ENCODE measurements at places on chromosomes 7 and 10.

DNA sequence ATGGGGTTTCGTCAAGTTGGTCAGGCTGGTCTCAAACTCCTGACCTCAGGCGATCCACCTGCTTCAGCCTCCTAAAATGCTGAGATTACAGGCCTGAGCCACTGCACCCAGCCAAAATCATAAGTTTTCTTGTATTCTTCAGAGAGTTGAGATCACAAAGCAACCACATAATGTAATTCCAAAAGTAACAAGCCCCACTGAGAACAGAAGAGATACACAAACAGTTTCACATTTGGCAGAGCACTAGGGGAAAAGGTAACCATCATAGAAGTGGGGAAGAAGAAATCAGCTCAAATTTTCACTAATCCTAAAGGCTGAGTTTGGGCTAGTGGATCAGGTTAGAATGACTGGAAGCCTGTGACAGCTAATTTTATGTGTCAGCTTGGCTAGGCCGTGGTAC is 5.4 kb upstream of the CEP41 start:
- DNase-seq: no peak

DNA sequence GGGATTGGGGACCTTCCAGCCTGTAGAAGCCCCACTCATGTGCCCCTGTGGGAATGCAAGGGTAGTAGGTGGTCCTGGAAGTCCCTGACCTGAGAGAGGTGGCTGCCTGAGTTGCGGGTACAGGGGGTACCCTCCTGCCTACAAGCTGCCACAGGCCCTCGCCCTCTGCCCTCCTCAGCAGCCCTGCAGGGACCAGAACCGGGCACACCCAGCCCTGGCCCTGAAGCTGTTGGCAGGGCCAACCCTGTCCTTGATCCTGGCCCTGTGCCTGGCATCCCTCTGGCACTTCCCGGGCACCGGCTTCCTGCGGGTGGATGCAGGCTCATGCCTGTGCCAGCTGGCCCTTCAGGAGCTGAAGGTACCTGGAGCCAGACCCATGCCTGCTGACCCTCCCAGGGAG is 54.9 kb upstream of the ELN start:
- no peak for DNase-seq

DNA sequence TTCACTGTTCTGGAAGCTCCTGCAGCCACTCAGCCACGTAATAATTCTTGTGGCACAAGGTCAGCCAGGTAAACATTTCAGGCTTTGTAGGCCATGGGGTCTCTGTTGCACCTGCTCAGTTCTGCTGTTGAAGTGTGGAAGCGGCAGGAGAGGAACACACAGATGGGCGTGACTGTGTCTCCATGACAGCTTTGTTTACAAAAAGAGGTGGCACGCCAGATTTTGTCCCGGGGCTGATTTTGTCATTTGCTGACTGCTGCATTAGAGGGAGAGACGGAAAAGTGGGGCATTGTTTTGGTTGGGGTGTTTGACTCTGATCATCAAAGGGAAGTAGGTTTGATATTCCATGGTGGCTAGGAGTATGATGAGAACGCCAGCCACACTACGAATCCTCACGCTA is 103.1 kb downstream of the PRKAG2 start:
- DNase-seq: no peak

- no peak for DNase-seq
Observed at GRCh38 chr7:94429153-94429552, 34.5 kb downstream of the COL1A2 start.

DNA sequence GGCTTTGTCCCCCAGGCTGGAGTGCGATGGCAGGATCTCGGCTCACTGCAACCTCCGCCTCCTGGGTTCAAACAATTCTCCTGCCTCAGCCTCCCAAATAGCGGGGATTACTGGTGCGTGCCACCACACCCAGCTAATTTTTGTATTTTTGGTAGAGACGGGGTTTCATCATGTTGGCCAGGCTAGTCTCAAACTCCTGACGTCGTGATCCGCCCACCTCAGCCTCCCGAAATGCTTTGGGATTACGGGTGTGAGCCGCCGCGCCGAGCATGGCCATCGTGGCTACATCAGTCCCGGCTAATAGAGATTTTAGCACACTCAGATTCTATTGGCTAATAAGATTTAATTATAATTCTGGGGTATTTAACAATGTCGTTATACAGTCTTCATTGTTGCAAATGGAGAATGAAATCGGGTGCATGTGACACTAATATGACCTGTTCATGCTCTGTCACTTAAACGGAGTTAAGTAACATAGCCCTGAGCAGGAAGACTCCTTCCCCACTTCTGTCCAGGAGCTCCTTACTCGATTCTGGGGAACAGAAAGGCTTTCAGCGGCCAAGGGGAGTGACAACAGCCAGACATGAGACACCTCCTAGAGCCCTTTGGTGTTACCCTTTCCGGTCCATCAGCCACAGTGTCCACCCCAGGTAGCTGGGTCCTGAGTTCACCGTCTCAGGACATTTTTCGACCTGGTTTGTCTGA is 40.9 kb upstream of the FAM20C start:
- no peak for DNase-seq

DNA sequence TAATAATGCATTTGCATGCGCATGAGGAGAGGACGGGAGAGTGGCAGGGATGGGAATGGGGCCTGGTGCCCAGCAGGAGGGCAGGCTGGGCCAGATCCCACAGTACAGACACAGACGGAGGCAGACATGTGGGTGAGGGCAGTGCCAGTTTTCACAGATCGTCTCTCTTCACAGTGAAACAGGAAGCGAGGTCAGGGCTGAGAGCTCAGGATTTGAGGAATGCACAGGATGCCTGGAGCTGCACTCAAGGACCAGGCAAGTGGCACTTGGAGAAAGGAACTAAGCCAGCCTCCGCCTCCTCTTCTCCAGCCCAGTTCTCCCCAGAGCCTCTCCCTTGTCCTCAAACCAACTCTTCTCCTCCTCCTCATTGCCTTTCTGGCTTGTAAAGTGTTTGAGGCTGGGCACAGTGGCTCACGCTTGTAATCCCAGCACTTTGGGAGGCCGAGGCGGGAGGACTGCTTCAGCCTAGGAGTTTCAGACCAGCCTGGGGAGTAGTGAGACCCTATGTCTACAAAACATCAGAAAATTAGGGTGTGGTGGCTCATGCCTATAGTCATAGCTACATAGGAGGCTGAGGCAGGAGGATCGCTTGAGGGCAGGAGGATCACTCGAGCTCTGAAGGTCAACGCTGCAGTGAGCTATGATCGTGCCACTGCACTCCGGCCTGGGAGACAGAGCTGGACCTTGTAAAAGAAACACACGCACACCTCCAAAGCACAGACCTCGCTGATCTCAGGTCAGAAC is 115.2 kb downstream of the HIP1 start:
- no peak for DNase-seq

GRCh38 chr7:107277331-107277730 is 108.5 kb downstream of the HBP1 start:
- DNase-seq: no peak

DNA sequence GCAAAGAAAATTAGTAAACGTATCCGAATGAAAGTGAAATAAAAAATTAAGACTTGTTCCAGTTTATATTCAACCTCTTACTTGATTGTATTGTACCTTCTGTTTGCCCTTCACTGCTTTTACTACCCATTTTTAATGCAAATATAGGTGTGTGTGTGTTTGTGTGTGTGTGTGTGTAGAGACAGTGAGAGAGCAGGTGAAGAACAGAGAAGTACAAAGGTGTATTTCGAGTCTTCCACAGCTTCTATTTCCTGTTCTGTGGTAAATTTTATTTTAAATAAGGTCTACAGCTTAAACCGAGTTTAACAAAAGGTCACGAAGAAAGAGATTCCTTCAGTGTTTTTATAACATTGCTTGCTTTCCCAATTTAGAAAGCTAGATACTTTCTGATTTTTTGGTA is 12.7 kb upstream of the SVIL start:
- DNase-seq: no peak

- DNase-seq: no peak
Observed at GRCh38 chr7:82179311-82179710, 264.3 kb downstream of the CACNA2D1 start.

Measured in 8988T (cell line).